ENCODE measurements at places on chromosomes 4 and X. TPM values are rescaled to one million over a fixed set of nuclear protein-coding genes. Genes with fewer than 3 reads are reported as not detected.

The OPRPN gene
- not detected for total RNA-seq

The F11 gene
- not detected for total RNA-seq

The ACE2 gene
- total RNA-seq, result 18.8 TPM

The TSPYL2 gene
- 22.2 TPM for total RNA-seq

The EIF2S3 gene
- total RNA-seq, result 104 TPM

GRCh38 chrX:21756785-21757529 is 959 bp downstream of the SMPX start:
- H3K4me3 ChIP-seq, result peak overlapping the region; percentile 35
- H3K27me3 ChIP-seq, result no peaks in the 10 kb centered on the region
- H3K36me3 ChIP-seq, result no peaks in the 10 kb centered on the region
- no peak for DNase-seq
- no peaks in the 10 kb centered on the region for H3K4me1 ChIP-seq

- no peak overlapping the region for H3K27ac ChIP-seq
- H3K4me1 ChIP-seq, result no peaks in the 10 kb centered on the region
- no peak for DNase-seq
- H3K27me3 ChIP-seq, result no peaks in the 10 kb centered on the region
- H3K4me3 ChIP-seq, result no peak overlapping the region
These were observed 36.1 kb downstream of the NSG1 start for GRCh38 chr4:4422856-4423499.

DNA sequence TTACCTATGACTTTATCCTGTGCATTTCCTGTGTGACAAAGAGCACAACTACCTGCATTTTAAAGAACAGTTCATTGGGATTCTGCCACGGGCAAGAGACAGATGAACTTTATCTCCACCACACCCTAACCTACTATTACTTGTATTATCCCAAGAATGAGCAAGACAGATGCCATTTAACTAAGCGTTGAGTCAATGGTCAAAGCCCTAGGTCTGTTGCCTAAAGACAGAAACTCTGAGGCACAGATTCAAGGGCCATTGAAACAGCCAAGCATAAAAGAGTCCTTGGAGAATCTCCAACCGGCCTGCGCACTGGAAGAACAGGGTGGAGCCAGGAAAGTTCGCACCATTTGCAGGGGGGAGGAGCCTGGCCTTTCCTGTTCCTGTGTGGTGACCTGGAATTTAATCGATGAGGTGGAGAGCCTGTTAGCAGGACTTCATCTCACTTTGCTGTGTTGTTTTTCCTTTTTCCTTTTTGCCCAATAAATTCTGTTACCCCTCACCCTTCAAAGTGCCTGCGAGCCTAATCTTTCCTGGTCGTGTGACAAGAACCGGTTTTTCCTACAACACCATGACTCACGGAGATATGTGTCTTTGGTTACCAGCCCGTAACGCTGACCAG is 146.4 kb upstream of the DIAPH2 start:
- no peak overlapping the region for H3K4me3 ChIP-seq
- H3K27ac ChIP-seq, result no peak overlapping the region
- H3K27me3 ChIP-seq, result no peaks in the 10 kb centered on the region
- no peaks in the 10 kb centered on the region for H3K36me3 ChIP-seq
- no peak for DNase-seq

DNA sequence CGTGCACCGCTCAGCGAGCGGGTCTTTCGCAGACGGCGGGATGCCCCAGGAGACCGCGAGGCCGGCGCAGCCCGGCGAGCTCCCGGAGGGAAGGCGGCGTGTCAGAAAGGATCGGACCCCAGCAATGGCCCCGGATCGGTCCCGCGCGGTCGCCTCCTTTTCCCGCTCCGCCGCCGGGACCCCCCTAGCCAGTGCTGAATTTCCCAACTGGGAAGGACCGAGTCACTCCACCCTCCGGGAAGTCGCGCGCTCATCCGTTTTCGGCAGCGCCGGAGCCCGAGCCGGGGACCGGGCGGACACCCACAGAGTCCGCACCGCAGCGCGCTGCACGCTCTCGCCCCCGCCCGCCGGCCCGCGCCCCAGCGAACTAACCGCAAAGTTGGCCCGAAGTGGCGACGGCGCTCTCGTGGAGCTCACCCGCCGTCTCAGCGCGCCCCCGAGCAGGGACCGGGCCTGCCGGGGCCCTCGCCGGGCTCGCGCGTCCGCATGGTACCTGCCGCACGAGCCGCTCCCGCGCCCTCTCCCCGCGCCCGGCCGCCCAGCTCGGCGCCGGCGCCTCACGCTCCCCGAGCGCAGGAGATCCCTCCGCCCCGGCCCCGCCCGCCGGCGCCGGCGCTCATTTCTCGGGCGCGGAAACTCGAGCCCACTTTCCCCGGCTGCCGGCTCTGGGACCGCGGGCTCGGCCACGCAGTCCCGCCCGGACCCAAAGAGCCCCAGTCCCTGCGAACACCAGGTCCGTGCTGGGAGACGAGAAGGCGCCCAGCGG is at the start of gene FAT1:
FAT1 (minus strand) TSS at position 565 of the 766 bp plus-strand sequence. CDS start 14,029 bp downstream, outside the sequence.
- DNase-seq, result peak; percentile 77
- peaks cover 7% of the 10 kb centered on the region for H3K4me1 ChIP-seq
- H3K27me3 ChIP-seq, result peaks cover 6% of the 10 kb centered on the region
- peak within 1 kb of the TSS; percentile 85 for H3K4me3 ChIP-seq

DNA sequence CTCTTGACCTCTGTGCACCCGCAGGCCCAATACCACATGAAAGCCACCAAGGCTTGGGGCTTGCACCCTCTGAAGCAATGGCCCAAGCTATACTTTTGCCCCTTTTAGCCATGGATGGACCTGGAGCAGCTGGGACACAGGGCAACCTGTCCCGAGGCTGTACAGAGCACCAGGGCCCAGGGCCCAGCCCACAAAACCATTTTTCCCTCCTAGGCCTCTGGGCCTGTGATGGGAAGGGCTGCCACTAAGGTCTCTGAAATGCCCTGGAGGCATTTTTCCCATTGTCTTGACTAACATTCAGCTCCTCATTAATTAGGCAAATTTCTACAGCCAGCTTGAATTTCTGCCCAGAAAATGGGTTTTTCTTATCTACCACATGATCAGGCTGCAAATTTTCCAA is 79.9 kb upstream of the GABRA3 start:
- H3K36me3 ChIP-seq, result no peaks in the 10 kb centered on the region
- no peak overlapping the region for H3K27ac ChIP-seq
- DNase-seq, result no peak
- no peak overlapping the region for H3K4me3 ChIP-seq
- H3K4me1 ChIP-seq, result no peaks in the 10 kb centered on the region
- no peaks in the 10 kb centered on the region for H3K27me3 ChIP-seq

GRCh38 chr4:161320377-161320776 is 843.4 kb downstream of the FSTL5 start:
- no peaks in the 10 kb centered on the region for H3K4me1 ChIP-seq
- no peaks in the 10 kb centered on the region for H3K27me3 ChIP-seq
- no peak for DNase-seq
- no peak overlapping the region for H3K4me3 ChIP-seq
- no peaks in the 10 kb centered on the region for H3K36me3 ChIP-seq

GRCh38 chr4:151031831-151032605 is 16.9 kb upstream of the LRBA start:
- no peak for DNase-seq
- no peak overlapping the region for H3K27ac ChIP-seq
- H3K27me3 ChIP-seq, result no peaks in the 10 kb centered on the region
- H3K4me1 ChIP-seq, result no peaks in the 10 kb centered on the region
- H3K4me3 ChIP-seq, result peak overlapping the region; percentile 18

GRCh38 chr4:26987191-26987590 is 126.5 kb downstream of the STIM2 start:
- no peak for DNase-seq
- H3K4me1 ChIP-seq, result peaks cover 14% of the 10 kb centered on the region
- H3K27ac ChIP-seq, result no peak overlapping the region
- no peaks in the 10 kb centered on the region for H3K36me3 ChIP-seq
- H3K4me3 ChIP-seq, result no peak overlapping the region

DNA sequence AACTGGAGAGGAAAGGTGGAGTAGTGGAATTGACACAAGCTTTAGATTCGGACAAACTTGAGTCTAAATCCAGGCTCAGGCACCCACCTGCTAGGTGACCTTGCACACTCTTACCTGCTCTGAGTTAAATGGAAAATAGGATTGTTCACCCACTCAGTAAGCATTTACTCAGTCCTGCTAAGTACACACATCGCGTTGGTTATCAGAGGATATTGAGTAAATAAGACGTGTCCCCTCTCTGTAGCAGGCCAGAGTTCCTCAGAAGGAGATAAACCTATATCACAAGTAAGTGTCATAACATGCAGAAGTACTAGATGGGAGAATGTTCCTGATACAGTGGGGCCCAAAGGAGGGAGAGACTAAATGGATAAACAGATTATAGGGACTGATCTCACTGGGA is 117.7 kb downstream of the SMIM20 start:
- peaks cover 13% of the 10 kb centered on the region for H3K4me1 ChIP-seq
- H3K27ac ChIP-seq, result no peak overlapping the region
- H3K4me3 ChIP-seq, result no peak overlapping the region
- DNase-seq, result no peak

DNA sequence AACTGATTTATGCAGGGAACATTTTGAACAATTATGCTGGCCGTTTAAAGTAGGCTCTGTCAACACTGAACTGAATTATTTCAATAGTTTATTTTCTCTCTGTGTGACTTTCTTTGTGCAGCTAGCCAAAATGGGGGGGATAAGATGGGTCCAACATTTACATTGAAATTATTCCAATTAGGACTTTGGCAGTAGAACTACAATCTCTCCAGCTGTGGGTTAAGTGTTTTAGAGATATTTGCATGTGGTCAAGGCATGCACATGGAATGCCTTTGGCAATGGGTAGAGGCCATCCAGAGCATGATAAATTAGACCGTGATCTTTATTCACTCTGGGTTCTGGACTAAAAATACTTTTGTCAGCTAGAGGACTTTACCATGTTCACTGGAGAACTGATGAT is 107.9 kb upstream of the ELOVL6 start:
- no peak for DNase-seq
- H3K27me3 ChIP-seq, result no peaks in the 10 kb centered on the region
- no peak overlapping the region for H3K27ac ChIP-seq
- H3K4me3 ChIP-seq, result no peak overlapping the region
- H3K36me3 ChIP-seq, result no peaks in the 10 kb centered on the region

DNA sequence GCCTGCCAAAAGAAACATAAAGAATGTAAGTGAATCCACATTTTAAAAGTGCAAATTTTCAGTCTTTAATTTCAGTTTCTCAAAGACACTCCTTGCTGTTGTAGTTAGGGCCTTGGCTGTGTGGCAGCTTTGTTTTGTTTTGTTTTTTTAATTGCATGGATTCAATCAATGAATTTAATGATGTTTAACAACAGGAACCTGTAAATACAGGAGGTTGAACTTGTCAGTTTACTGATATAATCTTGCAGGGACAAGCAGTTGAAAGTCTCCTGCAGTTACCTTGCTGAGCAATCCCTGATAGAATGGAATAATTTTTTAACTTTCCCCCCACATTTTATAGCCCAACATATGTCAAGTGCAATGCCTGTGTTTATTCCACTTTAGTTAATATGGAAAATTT is 528.3 kb upstream of the PCDH7 start:
- H3K4me3 ChIP-seq, result no peak overlapping the region
- H3K27ac ChIP-seq, result no peak overlapping the region
- no peak for DNase-seq
- no peaks in the 10 kb centered on the region for H3K27me3 ChIP-seq
- no peaks in the 10 kb centered on the region for H3K4me1 ChIP-seq

DNA sequence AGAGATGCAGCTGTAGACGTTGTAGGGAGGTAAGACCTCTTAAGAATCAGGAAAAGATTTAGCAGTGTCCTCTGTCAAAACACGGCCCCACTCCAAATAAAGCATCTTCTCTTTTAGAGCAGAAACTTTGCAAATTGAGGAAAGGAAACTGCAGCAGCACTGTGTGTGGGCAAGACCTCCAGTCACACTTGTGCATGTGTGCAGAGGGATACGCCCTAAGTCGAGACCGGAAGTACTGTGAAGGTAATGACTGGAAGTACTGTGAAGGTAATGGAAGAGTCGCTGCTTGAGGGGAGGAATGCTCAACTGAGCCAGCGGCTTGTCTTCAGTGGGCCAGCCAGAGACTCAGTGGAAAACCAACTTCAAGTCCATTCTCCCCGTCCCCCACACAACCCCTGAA is 46.5 kb downstream of the EGF start:
- no peak overlapping the region for H3K27ac ChIP-seq
- H3K4me1 ChIP-seq, result no peaks in the 10 kb centered on the region
- no peak overlapping the region for H3K4me3 ChIP-seq
- H3K27me3 ChIP-seq, result no peaks in the 10 kb centered on the region
